ENCODE measurements at places on chromosomes 12 and 14.

DNA sequence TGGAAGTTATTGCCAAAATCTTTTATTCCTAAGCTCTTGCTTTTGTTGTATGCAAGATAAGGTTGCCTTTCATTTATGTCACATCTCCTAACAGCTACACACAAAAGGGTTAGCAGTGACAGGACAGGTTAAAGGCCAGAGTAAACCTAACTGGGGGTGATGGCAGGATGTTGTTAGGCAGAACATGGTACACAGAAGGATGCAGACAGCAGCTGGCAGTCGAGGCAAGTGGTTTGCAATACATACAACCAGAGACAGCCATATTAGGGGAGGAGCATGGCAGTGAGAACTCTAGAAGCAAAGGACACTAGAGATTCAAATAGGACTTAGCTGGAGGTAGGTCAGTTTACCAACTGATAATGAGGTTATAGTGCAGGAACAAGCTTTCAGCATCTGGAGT is 2.7 kb upstream of the ABCD2 start:
- no peak for DNase-seq

DNA sequence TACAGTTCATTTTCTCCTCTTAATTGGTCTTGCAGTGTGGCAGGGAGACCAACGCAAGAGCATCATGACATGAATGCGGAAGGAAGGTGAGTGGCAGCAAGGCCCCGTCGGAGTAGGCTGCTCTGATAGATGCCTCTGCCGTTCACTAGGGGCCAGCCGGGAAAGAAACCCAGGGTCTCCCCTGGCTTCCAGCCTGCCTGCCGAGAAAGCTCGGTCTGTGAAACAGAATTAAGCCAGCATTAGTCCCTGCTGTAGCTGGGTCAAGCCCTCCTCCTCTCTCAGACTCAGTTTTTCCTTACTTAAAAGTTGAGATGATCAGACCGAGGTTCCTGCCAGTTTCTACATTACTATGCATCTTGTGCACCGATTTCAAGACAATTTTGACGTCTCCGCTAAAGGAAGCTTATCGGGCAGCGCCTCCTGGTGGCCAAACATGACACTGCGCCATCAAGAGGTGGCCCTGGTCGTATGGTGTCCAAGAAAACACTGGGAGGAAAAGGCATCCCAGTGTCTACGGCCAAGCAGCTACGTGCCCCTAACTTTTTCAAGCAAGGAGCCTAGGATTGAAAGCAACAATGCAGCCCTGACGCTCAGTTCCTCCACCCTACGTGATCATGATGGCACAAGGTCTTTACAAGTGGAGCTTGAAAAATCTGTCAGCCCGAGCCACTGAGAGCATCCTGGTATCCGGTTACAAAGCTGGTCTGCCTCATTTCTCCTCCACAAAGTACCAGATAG is 131.6 kb downstream of the KSR2 start:
- DNase-seq: peak; percentile 82

DNA sequence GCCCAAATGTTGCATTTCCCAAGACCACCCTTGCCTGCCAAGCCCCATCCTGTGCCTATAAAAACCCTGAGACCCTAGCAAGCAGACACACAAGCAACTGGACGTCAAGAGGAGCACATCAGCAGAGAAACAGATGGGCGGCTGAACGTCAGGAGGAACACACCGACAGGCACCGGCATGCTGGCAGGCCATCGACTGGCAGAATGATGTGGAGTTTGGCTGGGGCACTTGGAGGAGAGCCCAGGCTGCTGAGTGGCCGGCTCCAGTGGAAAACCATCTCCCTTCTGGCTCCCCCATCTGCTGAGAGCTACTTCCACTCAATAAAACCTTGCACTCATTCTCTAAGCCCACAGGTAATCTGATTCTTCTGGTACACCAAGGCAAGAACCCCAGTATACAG is 130.1 kb downstream of the SLC41A2 start:
- DNase-seq: no peak

- no peak for DNase-seq
Measured at GRCh38 chr12:29616664-29617406, 119.3 kb upstream of the OVCH1 start.

DNA sequence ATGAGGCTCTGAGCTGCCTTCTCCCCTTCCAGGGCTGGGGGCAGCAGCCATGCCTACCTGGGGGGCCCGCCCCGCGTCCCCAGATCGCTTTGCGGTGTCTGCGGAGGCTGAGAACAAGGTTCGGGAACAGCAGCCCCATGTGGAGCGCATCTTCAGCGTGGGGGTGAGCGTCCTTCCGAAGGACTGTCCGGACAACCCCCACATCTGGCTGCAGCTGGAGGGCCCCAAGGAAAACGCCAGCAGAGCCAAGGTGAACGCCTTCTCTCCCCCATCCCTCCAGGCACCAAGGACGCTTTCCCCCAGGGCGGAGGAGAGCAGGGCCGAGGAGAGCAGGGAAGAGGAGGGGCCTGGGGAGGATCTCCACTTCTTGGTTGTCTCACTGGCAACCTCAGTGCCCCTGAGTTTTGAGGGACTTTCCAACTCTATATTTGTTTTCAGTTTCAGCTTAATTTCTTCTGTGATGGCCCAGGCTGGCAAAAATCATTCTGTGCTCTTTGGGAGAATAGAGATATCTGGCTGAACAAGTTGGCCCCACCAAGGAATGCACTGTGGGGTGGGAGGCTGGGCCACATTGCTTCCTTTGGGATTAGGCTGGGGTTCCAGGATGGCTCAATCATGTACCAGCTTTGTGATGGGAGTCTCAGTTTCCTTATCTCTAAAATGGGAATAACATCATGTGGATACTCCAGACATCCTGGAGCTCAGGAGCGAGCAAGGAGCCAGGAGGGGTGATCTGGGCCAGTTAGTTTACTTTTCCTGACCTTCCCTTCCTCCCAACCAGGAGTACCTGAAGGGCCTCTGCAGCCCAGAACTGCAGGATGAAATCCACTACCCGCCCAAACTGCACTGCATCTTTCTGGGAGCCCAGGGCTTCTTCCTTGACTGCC is 1.2 kb downstream of the KHNYN start:
- no peak for DNase-seq

- DNase-seq: peak; percentile 85
Measured at GRCh38 chr12:56193025-56193578, 3.8 kb upstream of the SMARCC2 start.

GRCh38 chr14:95946867-95947266 is 70.2 kb downstream of the TUNAR start:
- DNase-seq: no peak

DNA sequence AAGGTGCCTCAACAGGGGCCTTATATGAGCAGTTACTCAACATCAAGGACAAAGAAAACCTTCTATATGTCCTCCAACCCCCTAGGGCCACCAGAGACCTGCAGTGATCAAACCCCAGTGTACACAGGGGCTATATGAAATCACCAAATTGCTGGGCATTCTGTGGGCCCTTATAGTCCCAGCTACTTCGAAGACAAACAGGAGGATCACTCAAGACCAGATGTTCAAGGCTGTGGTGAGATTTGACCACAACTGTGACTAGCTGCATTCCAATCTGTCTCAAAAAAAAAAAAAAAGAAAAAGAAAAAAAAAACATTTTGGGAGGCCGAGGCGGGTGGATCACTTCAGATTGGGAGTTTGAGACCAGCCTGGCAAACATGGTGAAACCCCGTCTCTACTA is 51.0 kb upstream of the PRB2 start:
- no peak for DNase-seq

DNA sequence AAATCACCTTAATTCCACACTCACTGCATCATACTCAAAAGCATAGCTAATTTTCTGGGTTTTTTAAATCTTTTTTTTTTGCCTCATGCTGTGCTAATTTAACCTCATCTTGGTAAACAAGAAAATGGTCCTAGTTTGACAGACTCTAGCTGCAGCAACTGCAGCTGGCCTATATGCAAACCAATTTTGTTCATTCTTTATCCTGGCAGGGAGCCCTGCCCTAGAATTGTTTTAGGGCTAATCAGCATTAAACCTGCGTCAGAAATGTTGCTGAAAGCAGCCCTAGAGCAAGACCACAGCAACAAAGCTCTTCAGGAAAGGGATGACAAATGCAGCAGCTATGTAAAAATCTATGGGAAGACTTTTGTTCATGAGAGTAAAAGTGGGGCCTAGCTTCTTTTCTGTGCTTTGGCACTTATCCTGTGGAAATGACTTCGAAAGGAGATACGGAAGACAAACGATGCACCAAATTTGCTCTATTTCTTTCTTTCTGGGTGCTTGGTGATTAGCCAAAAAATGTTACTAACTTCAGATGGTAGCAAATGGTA is 72.2 kb downstream of the DENND5B start:
- DNase-seq: no peak

DNA sequence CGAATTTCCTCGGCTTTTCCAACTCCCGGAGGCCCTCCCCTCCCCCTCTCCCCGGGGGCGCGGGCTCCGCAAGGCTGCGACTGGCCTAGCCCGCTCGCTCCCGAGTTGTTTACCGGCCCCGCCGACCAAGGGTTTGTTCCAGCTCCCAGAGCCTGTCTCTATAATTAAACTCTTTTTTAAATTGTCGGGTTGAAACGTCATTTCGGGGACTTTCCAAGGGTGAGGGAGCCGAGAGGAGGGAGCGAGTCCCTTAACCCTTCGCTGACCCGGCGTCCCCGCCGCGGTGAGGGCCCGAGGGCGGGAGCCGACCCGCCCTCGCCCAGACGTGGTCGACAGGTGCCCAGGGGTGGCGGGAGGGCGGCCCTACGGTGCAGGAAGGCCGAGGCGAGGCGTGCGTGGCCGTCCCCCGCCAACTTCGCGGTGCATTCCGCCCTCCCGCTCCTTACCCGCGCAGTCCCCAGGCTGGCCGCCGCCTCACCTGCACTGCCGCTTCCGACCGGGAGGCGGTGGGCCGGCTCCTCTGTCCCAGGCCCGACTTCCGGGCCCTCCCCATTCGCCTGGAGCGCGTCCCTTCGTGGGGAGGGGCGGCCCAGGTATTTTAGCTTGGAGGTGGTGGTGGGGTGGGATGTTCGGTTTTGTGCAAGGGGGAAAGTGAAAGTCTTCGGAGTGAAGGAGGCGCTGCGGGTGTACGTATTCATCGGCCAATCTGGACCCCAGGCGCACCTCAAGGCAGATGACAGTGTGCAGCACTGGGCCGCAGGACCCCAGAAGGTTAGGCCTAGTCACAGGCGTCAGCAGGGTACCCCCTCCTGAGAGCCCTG is 2.9 kb upstream of the ZFP36L1 start:
- peak; percentile 85 for DNase-seq

DNA sequence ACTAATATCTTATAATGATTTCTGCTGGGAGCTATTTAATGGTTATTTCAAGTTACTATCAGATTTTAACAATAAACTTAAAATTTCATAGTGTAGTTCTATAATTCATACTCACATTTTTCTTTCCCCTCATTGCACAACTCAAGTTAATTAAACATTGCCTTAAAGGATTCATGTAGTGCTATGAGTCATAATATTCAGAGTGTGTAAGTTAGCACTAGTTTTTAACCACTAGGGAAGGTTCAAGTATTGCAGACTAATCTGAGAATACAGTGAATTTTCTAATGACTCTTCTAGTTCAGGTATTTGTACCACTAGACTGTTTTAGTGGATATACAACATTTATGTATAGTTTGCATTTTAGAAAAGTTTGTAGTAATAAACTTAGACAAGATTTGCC is 49.9 kb downstream of the FOXA1 start:
- no peak for DNase-seq

- DNase-seq: no peak
Measured at GRCh38 chr12:127282786-127283565, 984.0 kb upstream of the TMEM132C start.

DNA sequence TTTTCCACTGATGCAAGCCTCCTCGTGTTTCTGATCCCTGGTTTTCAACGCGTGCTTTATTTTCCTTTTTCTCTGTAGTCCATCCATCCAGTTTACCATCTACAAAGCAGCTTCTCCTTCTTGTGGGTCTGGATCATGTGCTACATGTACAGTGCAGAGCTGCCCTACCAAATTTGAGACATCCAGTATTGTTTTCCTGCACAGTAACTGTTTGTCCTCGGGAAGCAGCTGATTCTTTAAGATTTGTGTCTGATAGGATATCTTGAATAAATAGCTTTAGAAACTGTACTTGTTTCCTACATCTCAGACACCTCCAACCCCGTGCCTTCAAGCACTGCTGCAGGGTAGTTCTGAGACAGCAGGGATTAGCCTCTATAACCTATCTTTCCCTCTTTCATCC is 368.1 kb upstream of the FAR2 start:
- no peak for DNase-seq

GRCh38 chr14:68636597-68636996 is 156.3 kb downstream of the ZFP36L1 start:
- DNase-seq: no peak

DNA sequence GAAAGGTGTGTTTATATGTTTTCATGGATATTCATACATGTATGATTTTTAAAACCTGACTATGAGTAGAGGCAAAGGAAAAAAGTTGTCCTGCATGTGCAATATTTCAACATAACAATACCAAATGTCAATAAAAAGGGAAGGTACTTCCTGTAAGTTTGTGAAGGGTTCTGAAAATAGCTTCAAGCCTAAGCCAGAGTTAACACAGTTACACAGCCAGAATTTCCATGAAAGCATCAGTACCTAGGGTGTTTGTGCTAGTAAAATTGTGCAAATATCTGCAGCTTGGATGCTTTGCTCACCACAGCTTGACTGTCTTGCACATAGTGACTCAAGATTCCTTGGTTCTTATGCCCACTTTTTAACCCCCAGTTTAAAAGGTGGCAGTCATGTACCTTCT is 193.1 kb upstream of the FAR2 start:
- DNase-seq: no peak
